ENCODE measurements at places on chromosomes 7 and 10.

DNA sequence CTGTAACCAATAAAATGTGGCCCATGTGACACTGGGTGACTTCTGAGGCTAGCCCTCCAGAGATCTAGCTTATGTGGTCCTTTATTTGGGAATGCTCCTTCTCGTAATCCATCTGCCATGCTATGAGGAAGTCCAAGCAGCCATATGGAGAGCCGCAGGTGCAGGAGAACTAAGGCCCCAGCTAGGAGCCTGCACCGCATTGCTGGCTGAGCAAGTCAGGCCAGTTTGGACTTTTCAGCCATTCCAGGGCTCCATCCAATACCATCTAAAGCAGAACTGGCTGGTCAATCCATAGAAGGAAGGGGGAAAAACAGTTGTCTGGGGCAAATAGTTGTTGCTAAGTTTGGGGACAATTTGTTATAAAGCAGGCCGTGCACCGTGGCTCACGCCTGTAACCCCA is 32.6 kb downstream of the KLRG2 start:
- no peak for DNase-seq

DNA sequence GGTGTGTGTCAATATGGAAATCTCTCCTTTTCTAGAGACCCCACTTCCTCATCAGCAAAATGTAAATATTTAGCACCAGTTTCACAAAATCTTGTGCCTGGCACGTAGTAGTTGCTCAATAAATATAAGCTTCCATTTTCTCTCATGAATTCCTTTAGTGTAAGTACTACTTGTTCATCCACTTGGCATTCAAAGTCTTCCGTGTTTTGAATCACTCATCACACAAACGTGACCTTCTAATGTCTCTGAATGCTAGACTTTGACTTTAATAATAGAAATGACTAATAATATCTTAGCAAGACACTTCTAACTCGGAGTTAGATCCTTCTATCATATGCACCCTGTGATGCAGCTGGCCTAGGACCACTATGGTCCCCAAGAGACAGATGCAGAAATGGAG is 168.7 kb upstream of the ZNF32 start:
- DNase-seq = no peak

- DNase-seq = no peak
These were observed 186.1 kb downstream of the ZNF365 start for GRCh38 chr10:62560201-62560819.

DNA sequence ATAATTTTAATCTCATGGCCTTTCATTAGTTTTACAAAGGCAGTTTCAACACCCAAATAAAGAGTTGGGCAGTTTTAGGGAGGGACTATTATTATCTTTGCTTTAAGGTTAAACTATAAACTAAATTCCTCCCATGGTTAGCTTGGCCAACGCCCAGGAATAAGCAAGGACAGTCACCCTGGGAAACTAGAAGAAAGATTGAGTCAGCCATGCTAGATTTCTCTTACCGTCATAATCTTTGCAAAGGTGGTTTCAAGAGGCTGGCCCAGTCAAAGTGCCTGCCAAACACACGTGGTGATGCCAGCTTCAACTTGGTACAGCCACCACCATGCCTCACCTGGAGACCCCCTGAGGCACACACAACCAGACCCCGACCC is 317.4 kb upstream of the SP8 start:
- no peak for DNase-seq

GRCh38 chr7:158289761-158290523 is 297.7 kb downstream of the PTPRN2 start:
- DNase-seq = no peak

GRCh38 chr7:34564091-34564490 is 93.9 kb upstream of the NPSR1 start:
- no peak for DNase-seq

GRCh38 chr7:8829100-8829499 is 395.7 kb downstream of the NXPH1 start:
- no peak for DNase-seq

- no peak for DNase-seq
These were observed 18.1 kb upstream of the ABCB5 start for GRCh38 chr7:20597339-20597738.

GRCh38 chr7:1083729-1084657 is 3.9 kb upstream of the GPER1 start:
- no peak for DNase-seq

DNA sequence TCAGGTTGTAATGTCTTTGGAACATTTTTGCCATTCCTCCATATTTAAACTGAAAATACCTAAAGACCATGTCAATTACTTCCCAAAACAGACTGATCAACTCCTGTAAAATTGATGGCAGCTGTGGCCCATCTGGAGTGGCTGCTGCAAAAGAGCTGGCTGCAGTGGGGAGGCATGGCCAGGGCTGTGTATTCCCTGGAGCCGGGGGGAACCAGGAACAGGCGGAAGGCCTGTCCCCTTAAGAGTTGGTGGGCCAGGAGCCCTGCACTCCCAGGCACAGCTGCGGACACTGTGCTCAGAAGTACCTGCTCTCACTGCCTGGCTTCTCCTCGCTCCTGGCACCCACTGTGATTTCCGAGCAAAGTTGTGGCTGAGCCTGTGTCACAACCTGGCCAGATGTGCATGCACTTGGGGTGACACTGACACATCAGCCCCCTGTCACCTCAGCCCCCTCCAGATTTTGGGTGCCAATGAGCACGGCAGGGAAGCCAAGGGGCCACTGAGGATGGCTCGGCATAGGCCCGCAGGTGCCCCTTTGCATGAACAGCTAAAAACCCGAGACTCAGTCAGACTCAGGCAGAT is 116.1 kb downstream of the DGKB start:
- DNase-seq = no peak

DNA sequence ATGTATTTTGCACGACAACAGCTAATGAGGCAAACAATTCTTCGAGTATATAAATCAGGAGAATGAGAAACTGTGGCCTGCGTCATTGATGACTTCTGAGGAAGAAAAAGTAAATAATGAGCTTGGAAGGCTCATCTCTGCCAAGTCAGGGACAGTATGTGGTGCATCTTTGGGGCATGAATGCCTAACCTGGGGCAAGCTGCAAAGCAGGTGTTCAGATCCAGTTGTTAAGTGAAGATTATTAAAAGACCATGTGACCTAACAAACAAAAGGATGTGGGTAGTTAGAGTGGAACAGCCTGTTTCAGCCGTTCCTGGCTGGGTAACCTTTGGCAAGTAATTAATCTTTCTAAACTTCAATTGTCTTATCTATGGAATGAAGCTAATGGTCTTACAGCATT is 93.0 kb downstream of the LYZL2 start:
- no peak for DNase-seq

GRCh38 chr10:29254123-29255046 is 34.5 kb upstream of the LYZL1 start:
- DNase-seq = no peak

DNA sequence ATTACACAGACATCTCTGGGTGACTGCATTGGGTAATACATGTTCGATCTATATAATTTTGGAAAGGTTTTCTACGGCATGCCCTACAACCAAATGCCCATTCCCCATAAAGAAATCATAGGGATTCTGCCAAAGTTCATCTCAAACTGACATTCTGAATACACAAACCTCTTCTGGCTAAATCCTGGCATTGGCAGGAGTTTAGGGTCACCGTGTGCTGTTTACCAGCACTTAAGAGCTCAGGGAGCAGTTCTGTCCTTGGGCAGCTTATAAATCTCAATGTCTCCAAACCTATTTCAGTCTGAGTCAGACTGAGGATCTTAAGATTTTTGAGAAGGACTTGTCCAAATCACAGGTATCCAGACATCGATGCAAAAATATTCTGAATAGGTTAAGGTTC is 809.6 kb upstream of the LRRN3 start:
- DNase-seq = no peak

DNA sequence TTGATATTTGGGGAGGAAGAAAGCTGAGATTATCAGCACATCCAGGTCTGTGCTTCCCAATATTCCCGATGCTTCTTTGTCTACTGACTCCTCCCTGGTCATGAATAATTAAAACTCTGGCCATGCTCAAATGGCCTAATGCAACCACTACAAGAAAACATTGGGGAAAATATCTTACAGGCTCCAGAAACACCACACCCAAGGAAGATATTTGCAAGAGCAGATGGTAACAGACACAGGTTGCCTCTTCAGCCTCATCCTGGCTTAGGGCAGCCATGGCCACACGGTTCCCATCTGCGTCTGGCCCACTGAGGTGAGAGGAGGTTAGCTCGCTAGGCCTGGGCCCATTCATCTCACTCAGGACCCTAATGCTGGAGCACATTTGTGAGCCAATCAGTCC is 108.4 kb upstream of the SDK1 start:
- no peak for DNase-seq

GRCh38 chr10:23994459-23995046 is 214.4 kb upstream of the KIAA1217 start:
- DNase-seq = no peak

- no peak for DNase-seq
These were observed 644 bp upstream of the ABI1 start for GRCh38 chr10:26861205-26861998.

- no peak for DNase-seq
These were observed 23.7 kb upstream of the SEPTIN7 start for GRCh38 chr7:35777121-35777520.

DNA sequence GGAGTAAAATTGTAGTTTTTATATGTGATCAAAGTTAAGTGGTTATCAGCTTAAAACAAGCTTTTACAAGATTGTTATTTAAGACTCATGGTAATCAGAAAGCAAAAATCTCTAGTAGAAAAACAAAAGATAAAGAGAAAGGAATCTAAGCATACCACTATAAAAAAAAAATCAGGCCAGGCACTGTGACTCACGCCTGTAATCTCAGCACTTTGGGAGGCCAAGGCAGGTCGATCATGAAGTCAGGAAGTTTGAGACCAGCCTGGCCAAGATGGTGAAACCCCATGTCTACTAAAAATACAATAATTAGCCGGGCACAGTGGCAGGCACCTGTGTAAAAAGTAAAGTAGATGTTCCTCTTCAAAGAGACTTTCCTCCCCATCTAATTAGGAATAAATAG is 265.9 kb upstream of the NRP1 start:
- DNase-seq = no peak

- no peak for DNase-seq
These were observed 51.3 kb downstream of the PRTFDC1 start for GRCh38 chr10:24900888-24901685.

DNA sequence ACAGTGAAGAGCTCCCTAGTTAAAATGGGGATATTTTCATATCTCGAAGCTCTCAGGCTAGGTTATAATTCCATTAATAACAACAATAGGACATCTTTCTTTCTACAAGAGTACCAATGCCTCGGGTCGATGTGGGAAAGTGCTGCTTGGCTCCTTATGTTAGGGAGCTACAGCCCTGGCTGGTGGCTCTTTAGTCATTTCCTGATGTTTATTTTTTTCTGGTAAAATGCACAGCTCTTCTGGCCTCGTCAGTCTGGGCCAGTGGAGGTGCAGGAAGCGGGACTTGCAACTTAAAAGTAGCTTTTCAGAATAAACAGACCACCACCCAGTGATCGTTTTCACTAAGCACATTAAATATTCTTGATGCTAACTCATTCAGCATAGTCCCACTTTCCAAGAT is 58.3 kb downstream of the MKX start:
- DNase-seq = no peak

GRCh38 chr7:148546857-148547256 is 43.7 kb upstream of the C7orf33 start:
- no peak for DNase-seq

DNA sequence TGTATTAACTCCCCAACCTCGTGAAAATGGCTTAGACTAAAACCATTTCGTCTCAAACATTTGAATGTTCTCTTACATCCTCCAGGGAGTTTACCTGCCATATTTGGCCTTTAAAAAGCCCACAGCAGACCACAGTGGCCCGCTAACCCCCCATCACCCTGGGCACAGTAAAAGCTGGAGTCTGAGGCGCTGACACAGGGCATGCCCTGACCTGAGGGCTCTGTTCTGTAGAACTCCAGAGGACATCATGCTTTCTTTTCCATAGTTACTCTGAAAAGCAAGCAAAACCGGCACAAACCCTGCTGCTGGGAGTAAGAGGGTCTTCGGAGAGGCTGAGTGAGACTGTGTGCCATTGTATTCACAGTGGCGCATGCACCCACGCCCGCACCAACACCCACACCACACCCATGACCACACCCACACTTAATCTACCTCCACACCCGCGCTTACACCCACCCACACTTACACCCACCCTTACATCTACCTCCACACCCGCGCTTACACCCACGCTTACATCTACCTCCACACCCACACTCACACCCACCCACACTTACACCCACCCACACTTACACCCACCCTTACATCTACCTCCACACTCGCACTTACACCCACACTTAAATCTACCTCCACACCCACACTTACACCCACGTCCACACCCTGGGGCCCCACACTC is 32.1 kb downstream of the LRRC27 start:
- DNase-seq = no peak

DNA sequence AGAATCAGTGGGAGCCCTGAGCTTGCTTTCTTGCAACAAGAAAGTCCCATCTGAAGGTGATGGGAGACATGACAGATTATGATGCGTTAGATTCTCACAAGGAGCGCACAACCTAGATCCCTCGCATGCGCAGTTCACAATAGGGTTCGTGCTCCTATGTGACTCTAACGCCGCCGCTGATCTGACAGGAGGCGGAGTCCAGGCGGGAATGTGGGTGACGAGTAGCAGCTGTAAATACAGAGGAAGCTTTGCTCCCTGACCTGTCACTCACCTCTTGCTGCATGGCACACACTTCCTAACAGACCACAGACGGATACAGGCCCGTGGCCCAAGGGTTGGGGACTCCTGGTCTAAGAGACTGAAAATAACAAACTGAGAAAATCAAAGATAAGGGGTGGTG is 1163.4 kb upstream of the AUTS2 start:
- no peak for DNase-seq

DNA sequence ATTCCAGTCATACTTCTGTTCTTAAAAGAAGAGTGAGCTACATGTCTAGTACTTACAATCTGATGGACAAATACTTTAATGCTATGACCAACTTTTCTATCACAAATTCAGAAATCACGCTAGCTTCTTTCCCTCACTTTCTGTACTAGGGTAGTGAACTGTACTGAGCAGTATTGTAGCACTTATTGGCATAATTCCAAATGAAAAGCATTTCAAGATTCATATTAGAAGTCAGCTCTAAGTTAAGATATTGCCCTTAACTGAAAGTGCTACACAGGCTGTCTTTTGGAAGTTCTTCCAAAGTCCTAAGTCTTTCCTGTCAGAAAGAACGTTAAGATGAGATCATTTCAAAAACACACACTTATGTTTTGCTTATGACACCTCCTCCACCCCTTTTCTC is 13.4 kb downstream of the P4HA1 start:
- no peak for DNase-seq

- no peak for DNase-seq
These were observed 1086.9 kb downstream of the XPNPEP1 start for GRCh38 chr10:108836362-108836761.

DNA sequence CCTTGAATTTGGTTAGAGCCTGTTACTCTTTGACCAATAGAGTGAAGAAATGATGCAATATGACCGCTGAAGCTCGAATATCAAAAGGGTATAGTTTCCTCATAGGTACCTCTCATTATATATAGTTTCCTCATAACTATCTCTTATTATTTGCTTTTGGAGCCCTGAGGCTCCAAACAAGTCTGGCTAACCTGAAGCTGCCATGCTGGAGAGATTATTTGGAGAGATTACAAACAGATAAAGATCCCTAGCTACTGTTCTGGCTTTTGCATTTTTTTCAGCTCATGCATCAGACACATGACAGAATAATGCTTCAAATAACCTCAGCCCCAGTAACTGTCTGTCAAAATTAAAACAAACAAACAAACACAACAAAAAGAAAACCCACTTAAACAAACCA is 65.4 kb upstream of the CHRM2 start:
- no peak for DNase-seq

Data from SK-N-MC (cell line).